Stimulated activated CD4-positive, alpha-beta T cell treated with anti-CD3 and anti-CD28 coated beads, Interleukin-12 subunit alpha, Interleukin-12 subunit beta, amount 100 ng/mL, for 48 hours (primary cell): ENCODE measurements at places on chromosomes 6 and 20.

DNA sequence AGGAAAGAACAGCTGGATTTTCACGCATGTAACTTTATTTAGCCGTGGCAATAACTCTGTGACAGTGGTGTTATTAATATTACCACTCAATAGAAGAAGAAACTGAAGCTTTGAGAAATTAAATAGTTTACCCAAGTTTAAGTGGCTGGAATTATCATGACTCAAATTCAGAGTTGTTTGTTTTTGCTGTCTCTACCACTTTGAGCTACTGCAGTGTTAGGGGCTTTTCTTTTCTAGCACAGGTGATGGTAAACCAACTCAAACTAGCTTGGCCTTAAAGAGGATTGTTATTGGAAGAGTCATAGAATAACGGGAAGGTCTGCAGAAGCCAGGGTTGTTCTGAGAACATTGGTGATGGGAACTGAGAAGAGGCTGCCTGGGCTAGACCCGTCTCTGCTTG, 66.0 kb upstream of the PREP start:
- DNase-seq = no peak

DNA sequence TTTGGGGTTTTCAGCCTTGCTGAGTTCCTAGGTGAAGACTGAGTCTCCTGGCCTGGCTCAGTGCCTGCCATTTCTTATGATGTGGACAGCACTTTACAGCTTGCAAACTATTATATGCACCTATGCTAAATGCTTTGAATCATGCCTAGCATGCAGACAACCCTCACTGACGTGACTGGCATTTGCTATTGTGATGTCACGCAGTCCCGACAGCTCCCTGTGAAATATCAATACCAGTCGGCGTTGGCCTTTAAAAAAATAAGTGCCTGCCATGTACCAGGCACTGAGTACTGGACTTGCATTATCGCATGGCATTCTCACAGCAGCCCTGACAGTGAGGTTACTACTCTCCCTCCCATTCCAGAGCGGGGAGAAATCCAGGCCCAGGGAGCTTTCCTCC, 35.5 kb downstream of the UQCC2 start:
- DNase-seq = no peak

GRCh38 chr6:38813041-38813823, 98.1 kb downstream of the DNAH8 start:
- no peak for DNase-seq

- no peak for DNase-seq
Measured at GRCh38 chr6:139580592-139581484, 206.4 kb upstream of the CITED2 start.

DNA sequence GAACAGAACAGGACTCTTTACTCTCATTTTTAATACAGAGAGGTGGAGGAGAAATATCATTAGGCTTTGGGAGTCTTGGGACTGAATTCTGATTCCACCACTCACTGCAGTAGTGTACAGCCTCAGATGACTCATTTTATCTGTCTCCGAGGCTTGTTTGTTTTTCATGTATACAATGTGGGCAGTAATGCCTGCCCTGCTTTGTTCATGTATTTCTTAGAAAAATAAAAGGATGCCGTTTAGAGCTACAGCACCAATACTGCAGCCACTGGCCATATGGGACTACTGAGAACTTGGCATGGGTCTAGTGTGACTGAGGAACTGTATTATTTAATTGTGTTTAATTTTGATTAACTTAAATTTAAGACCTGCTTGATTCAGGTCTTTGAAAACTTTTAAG, 41.2 kb upstream of the JAG1 start:
- no peak for DNase-seq

GRCh38 chr6:143698759-143699429, 21.1 kb downstream of the PHACTR2 start:
- DNase-seq = no peak

DNA sequence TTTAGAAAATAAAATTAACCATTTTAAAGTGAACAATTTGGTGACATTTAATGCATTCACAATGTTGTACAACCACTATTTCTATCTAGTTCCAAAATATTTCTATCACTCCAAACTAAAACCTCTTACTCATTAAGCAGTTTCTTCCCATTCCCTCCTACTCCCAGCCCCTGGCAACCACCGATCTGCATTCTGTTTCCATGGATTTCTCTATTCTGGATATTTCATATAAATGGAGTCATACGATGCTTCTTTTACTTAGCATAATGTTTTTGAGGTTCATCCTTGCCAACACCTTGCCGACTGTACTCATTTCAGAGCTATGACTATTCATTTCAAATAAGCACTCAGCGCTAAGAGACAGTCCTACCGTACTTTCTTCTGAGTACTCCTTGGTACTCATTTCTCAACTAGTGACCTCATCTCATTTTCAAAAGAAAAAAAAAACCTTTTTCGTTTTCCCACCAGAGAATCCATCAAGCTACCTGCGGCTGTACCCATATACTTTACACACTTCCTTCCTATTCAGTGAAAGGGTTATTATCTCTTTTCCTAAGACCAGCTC, 259.2 kb downstream of the UTRN start:
- no peak for DNase-seq

GRCh38 chr6:89999945-90000825, 105.9 kb downstream of the GJA10 start:
- DNase-seq = no peak

DNA sequence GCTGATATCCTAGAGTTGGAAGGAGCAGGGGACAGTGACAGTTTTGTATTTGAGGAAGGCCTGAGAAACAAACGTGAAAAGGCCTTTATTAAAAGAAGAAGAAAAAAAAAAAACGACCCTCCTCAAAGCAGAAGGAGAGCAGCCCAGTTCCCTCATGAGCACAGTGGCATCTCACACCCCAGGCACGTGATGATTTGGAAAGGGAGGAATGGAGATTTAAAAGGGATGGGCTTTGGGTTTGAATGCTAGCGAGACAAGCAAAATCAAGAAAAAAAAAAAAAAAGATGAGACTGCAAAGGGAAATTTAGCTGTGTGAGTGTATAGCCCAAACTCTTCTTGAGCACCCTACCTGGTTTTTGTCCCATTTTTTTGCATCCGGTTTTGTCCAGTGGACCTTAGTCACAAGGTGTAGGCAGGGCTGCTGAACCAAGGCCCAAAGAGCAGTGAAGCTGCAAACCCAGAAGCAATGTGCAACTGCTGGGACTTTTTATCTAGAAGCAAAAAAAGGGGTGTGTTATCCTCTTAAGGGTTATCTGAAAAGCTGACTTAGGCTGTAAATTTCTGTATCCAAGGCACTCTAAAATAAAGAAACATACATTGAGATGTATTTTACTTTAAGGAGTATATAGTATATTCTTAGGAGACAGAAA, 54.5 kb upstream of the RREB1 start:
- no peak for DNase-seq

GRCh38 chr20:8601542-8601912, 467.4 kb upstream of the PLCB4 start:
- no peak for DNase-seq

DNA sequence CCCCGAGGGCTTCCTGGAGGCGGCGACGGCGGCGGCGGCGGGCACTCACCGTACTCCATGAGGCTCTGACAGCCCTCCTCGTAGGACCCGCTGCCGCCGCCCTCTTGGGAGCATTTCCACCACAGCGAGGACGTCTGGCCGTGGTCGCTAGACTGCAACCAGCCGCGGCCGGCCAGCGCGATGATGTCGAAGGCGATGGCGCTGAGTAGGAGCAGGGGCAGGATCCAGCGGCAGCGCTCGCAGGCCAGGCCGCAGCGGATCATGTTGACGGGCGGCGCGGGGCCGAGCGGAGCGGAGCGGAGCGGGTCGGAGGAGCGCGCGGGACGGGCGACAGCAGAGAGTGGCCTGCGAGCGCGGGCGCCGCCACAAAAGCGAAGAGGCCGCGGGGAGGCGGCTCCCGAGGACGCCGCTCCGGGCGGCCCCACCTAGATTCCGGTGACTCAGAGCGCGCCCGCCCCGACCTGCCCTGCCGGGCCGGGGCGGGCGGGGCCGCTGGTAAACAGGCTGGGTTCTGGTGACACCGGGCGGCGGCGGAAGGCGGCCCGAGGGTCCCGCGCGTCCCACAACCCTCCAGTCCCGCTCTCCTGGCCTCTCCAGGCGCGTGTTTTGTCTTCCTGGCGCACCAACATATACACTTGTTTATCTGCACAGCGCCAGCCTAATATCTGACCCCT, at the start of gene PERP:
PERP (minus strand) TSS at position 342 of the 674 bp plus-strand sequence; CDS start at position 263, 79 bp downstream.
- DNase-seq = peak; percentile 29

DNA sequence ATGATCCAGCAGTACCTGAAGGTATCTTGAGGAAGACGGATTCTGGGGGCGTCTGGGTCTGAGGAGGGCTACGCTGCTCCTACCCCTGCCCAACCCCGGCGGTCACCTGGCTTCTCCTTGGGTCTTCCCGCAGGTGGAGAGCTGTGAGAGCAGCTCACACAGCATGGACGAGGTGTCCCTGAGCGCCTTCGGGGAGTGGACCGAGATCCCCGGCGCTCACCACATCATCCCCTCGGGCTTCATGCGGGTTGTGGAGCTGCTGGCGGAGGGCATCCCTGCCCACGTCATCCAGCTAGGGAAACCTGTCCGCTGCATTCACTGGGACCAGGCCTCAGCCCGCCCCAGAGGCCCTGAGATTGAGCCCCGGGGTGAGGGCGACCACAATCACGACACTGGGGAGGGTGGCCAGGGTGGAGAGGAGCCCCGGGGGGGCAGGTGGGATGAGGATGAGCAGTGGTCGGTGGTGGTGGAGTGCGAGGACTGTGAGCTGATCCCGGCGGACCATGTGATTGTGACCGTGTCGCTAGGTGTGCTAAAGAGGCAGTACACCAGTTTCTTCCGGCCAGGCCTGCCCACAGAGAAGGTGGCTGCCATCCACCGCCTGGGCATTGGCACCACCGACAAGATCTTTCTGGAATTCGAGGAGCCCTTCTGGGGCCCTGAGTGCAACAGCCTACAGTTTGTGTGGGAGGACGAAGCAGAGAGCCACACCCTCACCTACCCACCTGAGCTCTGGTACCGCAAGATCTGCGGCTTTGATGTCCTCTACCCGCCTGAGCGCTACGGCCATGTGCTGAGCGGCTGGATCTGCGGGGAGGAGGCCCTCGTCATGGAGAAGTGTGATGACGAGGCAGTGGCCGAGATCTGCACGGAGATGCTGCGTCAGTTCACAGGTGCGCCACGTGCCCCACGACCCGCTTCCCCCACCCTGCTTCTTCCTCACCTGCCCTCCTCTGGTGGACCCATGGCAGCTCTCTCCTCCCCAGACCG, 166.9 kb upstream of the RNF24 start:
- no peak for DNase-seq

- DNase-seq = no peak
Measured at GRCh38 chr6:113375950-113376846, 480.9 kb upstream of the MARCKS start.

GRCh38 chr6:149876241-149876933, 12.2 kb upstream of the LRP11 start:
- DNase-seq = no peak

GRCh38 chr20:24766826-24767622, 182.0 kb upstream of the CST7 start:
- no peak for DNase-seq

DNA sequence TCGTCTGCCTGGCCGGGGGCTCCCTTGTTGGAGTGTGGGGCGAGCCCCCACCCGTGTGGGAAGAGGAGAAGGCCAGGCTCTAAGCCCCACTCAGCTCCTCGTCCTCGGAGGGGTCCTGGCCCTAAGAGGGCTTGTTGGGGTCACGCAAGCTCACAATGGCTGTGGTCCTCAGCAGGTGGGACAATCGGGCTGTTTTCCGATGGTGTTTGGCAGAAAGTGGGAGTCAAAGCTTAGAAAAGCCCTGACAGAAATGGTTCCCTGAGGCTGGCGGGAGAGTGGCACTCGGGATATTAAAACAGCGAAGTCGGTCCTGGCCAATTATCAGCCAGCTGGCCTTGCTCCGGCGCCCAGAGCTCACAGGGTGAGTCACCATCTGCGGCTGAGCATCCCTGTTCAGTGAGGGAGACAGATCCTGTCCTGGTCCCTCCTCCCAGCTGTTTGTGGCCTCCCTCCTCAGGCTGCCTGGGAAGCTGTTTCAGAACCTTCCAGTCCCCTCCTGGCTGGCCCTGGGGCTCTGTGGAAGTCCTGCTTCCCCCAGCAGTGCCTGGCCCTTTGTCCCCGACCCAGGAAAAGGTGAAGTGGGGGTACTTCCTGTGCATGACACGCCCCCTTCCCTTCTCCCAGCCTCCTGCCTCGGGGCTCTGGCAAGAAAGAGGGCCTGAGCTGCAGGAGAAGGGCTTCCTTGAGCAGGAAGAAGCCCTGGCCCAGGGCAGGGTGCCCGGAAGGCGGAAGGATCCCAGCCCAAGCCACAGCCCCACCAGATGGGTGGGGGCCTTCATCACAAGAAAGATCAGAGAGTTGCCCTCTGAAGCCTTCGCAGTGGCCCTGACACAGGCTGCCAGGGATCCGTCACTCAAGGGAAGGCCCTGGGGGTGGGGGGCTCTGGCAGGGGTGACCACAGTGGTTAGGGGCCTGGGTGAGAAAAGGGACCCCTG, 53.6 kb upstream of the BHLHE23 start:
- DNase-seq = no peak

DNA sequence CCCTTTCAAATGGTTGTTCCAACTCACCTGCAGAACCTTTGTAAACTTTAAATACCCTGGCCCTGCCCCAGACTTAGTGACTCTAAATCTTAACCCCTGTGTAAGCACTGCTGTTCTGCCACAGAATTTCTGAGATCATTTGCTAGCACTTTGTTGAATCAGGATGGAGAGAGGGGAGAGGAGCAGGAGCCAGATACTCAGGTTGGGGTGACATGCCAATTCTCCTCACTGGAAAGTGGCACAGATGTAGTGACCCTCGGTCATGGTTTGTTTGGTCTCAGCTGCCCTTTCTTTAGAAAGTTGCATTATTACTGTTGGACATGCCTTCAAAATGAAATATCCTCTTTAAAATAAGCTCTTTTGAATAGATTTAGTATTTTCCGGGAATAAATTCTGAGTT, 168.0 kb downstream of the ZFAND3 start:
- DNase-seq = no peak

- DNase-seq = no peak
Measured at GRCh38 chr20:53586640-53587039, 7.0 kb downstream of the ZNF217 start.

DNA sequence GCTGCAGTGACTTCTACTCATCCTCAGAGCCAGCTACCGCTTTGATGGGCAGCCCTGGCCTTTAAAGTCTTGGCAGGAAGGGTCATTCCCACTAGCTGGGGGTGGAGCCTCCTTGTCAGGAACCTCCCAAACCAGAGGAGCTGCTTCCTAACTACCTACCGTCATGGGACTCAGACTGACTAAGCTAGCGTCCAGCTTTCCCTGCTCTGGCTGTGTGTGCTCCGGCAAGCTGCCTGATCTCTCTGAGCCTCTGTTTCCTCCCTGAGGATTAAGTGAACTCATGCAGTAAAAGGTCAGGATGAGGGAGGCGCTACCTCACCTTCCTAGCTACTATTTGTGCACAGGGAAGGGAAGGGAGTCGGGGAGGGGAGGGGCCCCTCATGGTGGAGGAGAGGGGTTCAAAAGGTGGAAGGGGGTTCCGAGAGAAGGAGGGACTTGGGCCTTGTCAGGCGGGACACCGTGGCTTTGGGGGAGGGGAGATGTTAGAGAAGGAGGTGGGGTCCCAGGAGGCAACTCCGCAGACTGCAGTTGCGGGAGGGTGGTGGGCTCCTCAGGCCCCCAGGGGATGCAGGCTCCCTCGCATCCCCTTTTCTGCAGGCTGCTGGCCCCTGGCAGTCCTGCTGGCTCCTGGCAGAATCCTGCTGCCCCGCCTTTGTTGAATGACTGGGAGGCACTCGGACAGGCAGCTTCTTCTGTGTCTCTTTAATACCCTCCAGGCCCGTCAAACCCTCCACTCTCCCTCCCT, 9.8 kb downstream of the DUSP15 start:
- DNase-seq = no peak
